ENCODE measurements at places on chromosomes 7 and 10.

- no peak for DNase-seq
These were observed 102.0 kb upstream of the STEAP1B start for GRCh38 chr7:22601812-22602565.

- no peak for DNase-seq
These were observed 104.1 kb downstream of the TACC2 start for GRCh38 chr10:122093076-122093475.

DNA sequence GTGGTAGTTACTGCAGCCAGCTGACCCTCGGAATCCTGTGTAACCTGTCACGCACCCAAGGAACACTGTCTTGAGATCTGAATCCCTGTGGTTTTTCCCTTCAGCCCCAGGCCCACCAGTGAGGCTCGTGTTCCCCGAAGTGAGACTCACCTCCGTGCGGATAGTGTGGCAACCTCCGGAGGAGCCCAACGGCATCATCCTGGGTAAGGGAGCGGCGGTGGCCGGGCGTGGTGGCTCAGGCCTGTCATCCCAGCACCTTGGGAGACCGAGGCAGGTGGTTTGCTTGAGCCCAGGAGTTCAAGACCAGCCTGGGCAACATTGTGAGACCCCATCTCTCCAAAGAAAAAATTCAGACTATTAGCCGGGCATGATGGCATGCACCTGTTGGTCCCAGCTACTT is 549.9 kb upstream of the FOXK1 start:
- no peak for DNase-seq

GRCh38 chr10:120042705-120043104 is 150.2 kb downstream of the SEC23IP start:
- DNase-seq = no peak

GRCh38 chr10:119657725-119658124 is 6.5 kb downstream of the BAG3 start:
- no peak for DNase-seq

DNA sequence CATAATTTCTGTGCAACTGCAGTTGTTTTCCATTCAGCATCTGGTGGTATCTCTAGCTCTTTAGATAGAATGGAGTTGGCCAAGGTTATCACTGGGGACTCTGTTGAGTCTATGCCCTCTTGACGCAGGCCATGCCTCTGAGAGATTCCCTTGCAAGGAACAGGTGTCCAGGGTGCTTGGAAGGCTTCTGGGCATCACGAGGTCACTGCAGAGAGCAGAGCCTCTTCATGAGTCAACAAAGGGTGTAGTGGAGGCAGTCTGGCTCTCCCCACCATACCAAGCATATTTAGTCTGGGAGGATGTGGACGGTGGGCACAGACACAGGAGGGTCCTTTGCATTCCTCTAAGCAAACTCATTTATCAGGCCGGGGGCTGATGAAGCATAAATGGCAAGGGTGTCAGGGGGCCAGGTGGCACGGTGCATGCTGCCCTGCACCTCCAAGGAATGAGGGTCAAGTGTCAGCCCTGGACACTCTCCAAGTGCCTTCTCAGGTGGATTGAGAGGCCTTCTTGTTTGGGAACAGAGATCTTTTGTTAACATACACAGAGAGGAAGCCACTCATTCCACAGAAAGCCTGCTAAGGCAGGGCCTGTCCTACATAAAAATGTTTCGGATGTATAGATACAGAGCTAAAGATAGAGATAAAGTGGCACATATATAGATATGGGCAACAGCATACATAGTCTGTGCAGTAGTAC is 328.6 kb downstream of the INHBA start:
- no peak for DNase-seq

DNA sequence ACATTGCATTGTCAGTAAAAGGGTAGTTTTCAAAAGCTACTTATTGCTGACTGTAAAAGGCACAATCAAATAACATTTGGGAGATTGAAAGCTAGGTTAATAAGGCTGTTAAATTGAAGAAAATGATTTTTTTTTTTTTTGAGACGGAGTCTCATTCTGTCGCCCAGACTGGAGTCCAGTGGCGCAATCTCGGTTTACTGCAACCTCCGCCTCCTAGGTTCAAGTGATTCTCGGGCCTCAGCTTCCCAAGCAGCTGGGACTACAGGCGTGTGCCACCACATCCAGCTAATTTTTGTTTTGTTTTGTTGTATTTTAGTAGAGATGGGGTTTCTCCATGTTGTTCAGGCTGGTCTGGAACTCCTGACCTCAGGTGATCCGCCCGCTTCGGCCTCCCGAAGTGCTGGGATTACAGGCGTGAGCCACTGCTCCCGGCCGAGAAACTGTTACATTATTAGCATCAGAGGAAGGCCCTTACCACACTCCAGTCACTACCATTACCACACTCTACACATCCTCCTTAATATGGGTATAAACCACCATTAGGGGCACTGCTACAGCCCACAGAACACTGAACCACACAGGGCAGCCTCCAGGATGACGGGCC is 1.0 kb downstream of the CYP51A1 start:
- peak; percentile 56 for DNase-seq

DNA sequence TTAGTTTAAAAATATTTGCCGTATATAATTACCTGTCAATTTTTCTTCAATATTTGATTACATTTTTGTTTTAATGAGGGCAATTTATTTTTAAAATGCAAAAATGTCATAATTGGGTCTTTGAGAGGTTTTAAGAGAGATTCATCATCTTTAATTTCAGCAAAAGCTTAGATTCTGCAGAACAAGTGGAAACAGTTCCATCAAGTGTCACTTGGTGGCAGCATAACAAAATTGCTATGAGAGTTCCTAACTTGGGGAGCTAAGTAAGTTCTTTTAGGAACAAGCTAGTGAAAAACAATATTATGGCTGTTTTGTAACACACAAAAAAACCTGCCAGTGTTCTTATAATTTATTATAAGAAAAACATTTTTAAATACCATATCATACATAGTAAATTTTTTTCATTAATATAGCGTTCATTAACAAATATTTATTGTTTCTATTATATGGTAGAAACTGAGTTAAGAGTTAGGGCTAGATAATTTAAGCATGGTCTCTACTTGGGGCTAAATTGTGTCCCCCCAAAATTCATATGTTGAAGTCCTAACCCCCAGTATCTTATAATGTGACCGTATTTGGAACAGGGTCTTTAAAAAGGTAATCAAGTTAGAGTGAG is 155.2 kb downstream of the MAGI2 start:
- DNase-seq = no peak

DNA sequence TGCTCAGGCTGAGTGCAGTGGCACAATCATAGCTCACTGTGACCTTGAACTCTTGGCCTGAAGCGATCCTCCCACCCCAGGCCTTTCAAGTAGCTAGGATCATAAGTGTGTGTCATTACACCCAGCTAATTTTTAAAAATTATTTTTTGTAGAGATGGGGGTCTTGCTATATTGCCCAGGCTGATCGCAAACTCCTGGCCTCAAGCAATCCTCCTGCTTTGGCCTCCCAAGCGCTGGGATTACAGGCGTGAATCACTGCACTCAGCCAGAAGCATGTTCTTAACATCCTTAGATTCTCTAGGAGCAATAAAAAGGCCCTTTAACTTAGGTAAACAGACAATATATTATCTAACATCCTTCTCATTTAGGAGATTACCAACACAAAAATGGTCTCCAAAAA is 38.3 kb upstream of the EFCAB10 start:
- no peak for DNase-seq

- DNase-seq = no peak
These were observed 171.3 kb downstream of the MAGI2 start for GRCh38 chr7:79282070-79282694.

GRCh38 chr10:81564143-81564542 is 310.9 kb upstream of the NRG3 start:
- no peak for DNase-seq

- DNase-seq = no peak
These were observed 36.7 kb downstream of the LUC7L2 start for GRCh38 chr7:139396323-139396951.

DNA sequence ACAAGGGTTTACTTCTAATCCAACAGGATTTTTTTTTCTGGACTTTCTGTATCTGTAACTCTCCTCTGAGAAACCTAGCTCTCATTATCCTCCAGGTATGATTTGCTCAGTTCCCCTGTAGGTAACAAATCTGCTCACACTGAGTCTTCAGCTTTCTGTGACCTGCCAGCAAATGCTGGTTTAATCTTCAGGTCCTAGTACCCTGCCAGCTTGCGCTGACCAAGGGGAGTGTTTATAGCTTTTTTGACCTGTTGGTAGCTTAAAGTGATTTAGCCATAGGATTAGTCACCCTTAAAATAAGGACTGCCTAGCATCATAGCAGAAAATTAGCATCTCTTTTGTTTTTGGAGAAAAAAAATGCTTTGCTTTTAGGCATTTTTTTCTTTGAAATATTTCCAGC is 22.4 kb downstream of the SND1 start:
- no peak for DNase-seq

GRCh38 chr10:114491419-114491818 is 87.1 kb upstream of the AFAP1L2 start:
- DNase-seq = no peak

DNA sequence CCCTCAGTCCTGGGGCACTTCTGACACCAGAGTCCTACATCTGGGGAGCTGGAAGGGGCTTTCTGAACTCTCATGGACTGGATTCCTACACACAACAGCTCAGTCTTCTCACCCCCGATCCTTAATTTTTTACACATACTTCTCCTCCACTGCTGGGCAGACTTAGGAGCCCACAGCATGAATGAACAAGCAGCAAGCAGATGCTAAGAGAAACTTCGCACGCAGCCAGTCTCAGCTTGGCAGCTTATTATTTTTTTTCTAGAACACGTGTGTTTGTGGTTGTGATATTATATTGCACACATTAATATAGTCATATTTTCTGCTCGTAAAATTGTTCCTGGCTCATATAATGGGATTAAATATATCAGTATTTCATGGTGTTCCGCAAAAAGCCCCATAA is 50.9 kb upstream of the LOXL4 start:
- DNase-seq = no peak

- no peak for DNase-seq
These were observed 7.0 kb downstream of the CALHM3 start for GRCh38 chr10:103472005-103472404.

- no peak for DNase-seq
These were observed 40.9 kb downstream of the ITIH5 start for GRCh38 chr10:7625836-7626235.

- DNase-seq = no peak
These were observed 88.4 kb upstream of the PPIF start for GRCh38 chr10:79258894-79259293.

DNA sequence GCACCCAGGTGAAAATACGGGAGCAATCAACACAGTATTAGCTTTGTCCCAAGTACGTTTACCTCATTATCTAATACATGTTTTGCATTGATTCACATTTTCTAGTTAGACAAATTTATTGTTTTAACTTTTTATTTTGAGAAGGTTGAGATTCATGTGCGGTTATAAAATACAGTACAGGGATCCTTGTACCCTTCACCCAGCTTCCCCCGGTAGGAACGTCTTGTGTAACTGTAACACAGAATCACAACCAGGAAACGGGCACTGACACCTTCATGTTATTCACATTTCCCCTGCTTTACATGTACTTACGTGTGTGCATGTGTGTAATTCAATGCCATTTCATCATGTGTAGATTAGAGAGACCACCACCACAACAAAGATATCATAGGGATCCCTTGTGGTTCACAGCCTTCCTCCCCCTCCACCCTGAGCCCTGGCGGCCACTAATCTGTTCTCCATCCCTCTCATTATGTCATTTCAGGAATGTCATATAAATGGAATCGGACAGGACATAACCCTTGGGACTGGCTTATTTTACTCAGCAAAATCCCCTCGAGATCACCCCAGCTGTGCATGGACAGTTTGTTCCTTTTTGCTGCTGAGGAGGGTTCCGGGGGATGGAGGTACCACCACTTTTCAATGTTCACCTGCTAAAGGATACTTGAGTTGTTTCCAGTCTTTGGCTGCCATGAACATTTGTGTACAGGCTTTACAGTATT is 46.5 kb upstream of the C10orf71 start:
- DNase-seq = no peak

DNA sequence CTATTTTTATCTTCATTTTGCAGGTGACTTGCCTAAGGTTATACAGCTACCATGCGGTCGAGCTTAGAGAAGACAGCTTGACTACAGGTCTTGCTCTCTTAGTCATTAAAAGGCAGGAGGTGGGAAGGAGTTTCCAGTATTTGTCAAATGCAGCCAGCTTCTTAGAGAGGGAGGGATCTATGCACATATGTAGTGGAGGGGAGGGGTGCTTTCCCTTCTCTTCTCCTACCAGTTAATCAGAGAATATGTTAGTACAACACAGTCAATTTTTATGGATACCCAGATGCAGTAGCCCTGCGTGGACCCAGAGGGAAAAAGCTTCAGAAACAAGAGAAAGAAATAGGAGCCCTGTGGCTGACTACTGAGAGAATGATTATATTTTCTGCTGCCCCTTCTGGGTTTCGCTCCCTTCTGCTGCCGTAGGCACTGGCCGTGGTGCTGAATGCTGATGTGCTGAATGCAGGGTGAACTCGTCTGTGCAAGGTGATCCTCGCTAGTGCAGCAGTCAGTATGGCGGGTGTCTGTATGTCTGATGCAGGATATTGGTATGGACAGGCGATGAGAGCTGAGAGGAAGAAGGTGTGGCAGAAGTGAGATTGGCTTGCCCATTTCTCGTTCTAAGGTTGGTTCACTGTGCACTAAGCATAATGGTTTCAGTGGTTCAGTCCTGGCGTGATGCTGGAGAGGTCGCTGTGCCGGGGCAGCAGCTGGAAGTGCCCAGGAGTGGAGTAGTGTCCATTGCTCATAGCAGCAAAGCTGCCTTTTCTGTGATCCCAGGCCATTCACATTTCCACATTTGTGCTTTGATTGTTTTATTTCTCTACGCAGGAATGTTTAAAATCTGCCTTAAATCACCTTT is 189.2 kb upstream of the PODXL start:
- no peak for DNase-seq

GRCh38 chr10:15791816-15792524 is 68.3 kb downstream of the MINDY3 start:
- DNase-seq = no peak

DNA sequence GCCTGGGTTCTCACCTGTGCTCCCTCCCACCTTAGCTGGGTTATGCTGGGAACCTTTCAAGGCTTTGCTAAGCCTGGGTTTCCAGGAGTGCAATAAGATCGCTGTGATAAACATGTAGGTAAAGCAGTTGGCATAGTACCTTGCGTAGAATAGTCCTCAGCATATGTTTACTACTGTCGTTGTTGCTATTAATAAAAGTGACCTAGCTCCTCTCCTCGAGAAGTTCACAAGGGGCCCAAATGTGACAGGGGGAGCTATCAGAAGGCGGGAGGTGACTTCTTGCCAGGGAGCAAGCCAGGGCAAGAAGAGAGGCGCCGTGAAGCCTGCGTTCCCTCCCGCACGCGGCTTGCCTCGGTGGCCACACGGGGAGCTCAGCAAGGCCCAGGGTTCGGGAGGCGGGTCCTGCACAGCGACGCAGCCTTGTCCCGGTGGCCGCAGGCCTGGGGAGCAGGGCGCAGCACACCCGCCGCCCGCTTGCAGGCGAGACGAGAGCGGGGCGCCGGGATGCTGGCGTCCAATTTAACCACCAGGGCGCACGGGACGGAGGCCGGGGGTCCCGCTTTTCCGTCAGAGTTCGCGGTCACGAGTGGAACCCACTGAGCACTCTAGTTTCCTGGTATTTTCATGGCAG is 106.2 kb downstream of the SNX10 start:
- peak; percentile 56 for DNase-seq

- DNase-seq = peak; percentile 51
These were observed 416.3 kb downstream of the ADRA2A start for GRCh38 chr10:111493024-111493625.

Measured in GF-D8 (cell line).